ENCODE measurements at places on chromosomes 4 and X. TPM values are rescaled to one million over a fixed set of nuclear protein-coding genes. Genes with fewer than 3 reads are reported as not detected.
A peak's percentile ranks its signal among the peaks of the same experiment; 100 is the strongest.

- peak overlapping the region; percentile 48 for H3K27ac ChIP-seq
- H3K36me3 ChIP-seq = peaks cover 2% of the 10 kb centered on the region
- no peaks in the 10 kb centered on the region for H3K27me3 ChIP-seq
- peaks cover 34% of the 10 kb centered on the region for H3K4me1 ChIP-seq
- H3K4me3 ChIP-seq = peak overlapping the region; percentile 26
Measured at GRCh38 chrX:108019382-108019875, 25.4 kb upstream of the VSIG1 start.

DNA sequence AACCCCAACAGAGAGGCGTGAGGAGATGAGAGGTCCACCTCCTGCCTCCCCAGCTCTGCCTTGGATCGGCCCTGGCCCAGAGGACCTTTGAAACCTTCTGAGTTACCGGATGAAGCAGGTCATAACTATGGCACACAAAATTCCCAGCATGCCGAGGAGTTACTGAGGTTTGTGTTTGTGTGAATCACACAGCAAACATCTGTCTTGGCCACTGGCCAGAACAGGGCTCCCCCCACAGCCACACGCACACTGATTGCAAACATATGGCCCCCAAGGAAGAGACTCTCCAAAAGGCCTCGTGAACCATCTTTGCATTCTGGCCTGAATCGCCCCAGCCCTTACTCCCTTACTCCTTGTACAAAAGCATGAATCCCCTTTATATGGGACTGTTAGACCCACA is 18.9 kb downstream of the RPS4X start:
- H3K36me3 ChIP-seq = peaks cover 2% of the 10 kb centered on the region

DNA sequence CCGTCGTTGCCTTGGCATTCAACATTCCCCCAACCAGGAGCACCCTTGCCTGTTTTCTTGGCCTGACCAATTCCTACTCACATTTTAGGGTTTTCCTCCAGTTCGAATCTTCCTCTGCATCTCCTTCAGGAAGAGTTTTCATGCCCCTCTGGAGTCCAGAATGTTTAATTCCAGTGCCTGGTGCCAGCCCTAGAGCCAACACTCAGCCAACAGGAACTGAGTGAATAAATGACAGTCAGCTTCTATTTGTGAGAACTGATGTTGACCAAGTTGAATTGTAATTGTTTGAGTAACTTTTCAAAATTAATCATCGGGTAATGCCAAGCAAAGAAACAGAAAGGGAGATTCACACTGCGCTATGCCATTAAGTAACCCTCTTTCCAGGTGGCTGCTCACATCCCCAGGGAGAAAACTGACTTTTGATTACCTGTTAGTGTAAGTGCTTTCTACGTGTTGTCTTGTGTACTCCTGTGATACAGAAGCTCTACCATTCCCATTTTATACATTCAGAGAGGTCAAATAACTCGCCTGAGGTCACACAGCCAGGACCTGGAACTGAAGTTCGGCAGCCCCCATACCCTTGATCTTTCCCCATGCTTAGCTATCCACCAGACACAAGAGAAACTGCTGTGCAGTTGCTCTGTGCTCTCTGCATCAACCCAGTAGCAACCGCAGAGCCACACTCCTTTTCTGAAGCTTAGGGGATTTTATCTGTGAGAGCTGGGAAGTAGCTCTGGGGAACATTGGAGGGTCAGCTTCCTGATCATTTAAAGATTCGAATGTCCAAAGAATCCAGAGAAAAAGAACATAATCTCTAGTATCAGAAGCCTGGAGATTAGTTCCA is 19.0 kb upstream of the SLC2A9 start:
- H3K36me3 ChIP-seq = peaks cover 6% of the 10 kb centered on the region
- peaks cover 7% of the 10 kb centered on the region for H3K27me3 ChIP-seq
- no peak overlapping the region for H3K4me3 ChIP-seq
- no peak overlapping the region for H3K27ac ChIP-seq

The KIT gene
- 0.96 TPM for total RNA-seq

DNA sequence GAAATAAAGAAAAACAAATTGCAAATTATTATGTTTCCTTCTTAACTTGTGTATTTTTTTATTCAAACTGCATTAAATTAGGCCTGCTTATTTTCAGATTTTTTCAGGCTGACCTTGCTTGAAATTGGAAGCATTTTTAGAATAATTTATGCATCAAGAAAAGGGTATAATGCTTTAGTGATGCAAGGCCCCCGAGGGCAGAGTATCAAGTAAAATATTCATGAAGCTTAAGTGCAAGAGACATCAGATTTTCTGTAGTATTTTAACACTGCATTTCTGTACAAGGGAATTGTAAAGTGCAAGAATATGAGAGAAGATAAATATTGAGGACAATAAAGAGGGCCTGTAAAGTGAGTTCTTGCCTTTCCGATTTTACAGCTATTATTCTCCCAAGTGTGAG is 485.8 kb upstream of the ATOH1 start:
- no peak overlapping the region for H3K27ac ChIP-seq
- no peaks in the 10 kb centered on the region for H3K27me3 ChIP-seq
- no peaks in the 10 kb centered on the region for H3K36me3 ChIP-seq
- DNase-seq = no peak
- no peak overlapping the region for H3K4me3 ChIP-seq

The EGF gene
- total RNA-seq = not detected

- DNase-seq = no peak
- no peak overlapping the region for H3K27ac ChIP-seq
- H3K4me3 ChIP-seq = no peak overlapping the region
- H3K36me3 ChIP-seq = no peaks in the 10 kb centered on the region
- peaks cover 37% of the 10 kb centered on the region for H3K27me3 ChIP-seq
Measured at GRCh38 chr4:78544678-78545077, 6.9 kb upstream of the ANXA3 start.

DNA sequence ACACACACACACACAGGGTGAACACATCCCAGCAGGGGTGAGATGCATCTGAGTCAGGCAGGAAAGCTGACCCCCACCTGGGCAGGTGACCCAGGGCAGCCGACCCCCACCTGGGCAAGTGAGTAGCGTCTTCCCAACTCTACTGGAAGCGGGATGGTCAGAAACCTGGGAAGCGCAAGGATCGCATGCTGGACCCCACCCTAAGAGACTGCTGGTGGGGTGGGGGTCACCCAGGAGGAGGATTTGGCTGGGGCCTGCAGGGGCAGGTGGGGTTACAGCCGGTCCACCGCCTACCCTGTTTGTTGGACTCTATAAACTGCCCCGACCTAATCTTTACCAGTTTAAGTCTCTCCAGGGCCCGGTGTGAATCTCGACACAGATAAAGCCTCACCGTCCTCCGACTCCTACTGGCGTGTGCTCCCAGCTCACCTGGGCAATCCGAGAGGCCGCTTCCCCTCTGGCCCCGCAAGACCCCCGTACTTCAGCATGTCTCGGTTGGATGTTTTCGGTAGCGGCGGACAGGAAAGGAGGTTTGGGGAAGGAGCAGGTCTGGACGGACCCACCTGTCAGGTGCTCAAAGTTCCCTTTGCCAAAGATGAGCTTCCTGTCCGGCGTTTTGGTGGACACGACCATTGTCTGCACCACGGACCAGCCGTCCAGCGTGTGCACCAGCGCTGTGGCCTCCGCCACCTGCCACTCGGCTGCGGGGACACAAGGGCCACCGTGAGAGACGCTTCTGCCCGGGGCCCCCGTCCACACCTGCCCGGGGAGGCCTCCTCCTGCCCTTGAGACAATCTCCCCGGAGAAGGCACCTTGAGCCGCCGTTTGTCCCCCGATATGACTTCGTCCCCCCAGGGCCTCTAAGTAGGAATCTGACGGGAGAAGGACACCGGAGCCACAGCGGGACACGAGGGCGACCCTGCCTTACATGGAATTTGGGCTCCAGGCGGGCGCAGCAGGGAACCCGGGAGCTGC is 2.0 kb downstream of the GTPBP6 start:
- H3K4me1 ChIP-seq = peaks cover 15% of the 10 kb centered on the region
- peaks cover 15% of the 10 kb centered on the region for H3K36me3 ChIP-seq
- H3K27ac ChIP-seq = peak overlapping the region; percentile 56
- no peak for DNase-seq
- peak overlapping the region; percentile 39 for H3K4me3 ChIP-seq

The TNMD gene
- not detected for total RNA-seq

GRCh38 chrX:143472347-143472938 is 44.8 kb downstream of the SPANXN3 start:
- no peaks in the 10 kb centered on the region for H3K36me3 ChIP-seq
- H3K4me1 ChIP-seq = no peaks in the 10 kb centered on the region
- no peaks in the 10 kb centered on the region for H3K27me3 ChIP-seq
- no peak overlapping the region for H3K4me3 ChIP-seq

The GLRA2 gene
- total RNA-seq = not detected

- no peaks in the 10 kb centered on the region for H3K36me3 ChIP-seq
- H3K27me3 ChIP-seq = peaks cover 26% of the 10 kb centered on the region
- H3K27ac ChIP-seq = no peak overlapping the region
Measured at GRCh38 chr4:149999485-150000074, 78.7 kb upstream of the DCLK2 start.

The PAGE4 gene
- not detected for total RNA-seq

GRCh38 chr4:44434247-44434646 is 14.4 kb downstream of the KCTD8 start:
- no peak overlapping the region for H3K4me3 ChIP-seq
- no peaks in the 10 kb centered on the region for H3K4me1 ChIP-seq
- H3K27me3 ChIP-seq = no peaks in the 10 kb centered on the region
- H3K36me3 ChIP-seq = no peaks in the 10 kb centered on the region
- no peak for DNase-seq

The SASH3 gene
- total RNA-seq = 231 TPM

GRCh38 chr4:173415885-173416653 is 17.2 kb upstream of the SCRG1 start:
- H3K36me3 ChIP-seq = no peaks in the 10 kb centered on the region
- no peak overlapping the region for H3K27ac ChIP-seq
- peaks cover 6% of the 10 kb centered on the region for H3K4me1 ChIP-seq

The XAGE1A gene
- total RNA-seq = not detected

DNA sequence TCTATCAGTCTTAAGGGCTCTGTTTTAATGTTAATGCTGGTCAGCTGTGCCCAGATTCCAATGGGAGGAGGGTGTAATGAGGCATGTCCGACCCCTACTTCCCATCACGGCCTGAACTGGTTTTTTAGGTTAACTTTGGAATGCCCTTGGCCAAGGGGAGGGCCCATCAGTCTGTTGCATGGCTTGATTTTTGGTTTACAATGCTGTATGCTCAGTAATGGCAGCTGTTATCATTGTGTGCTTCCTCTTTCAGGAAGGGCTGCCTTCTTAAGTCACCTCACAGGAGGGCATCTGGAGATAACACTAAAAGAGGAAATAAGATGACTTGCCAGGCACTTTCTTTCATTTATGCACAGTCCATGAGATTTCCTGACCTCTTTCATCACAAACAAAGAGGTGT is 36.3 kb downstream of the ATXN3L start:
- no peaks in the 10 kb centered on the region for H3K4me1 ChIP-seq
- H3K4me3 ChIP-seq = no peak overlapping the region
- H3K27ac ChIP-seq = no peak overlapping the region
- DNase-seq = no peak

The PAK3 gene
- 0.53 TPM for total RNA-seq
